ENCODE measurements at places on chromosomes 16 and 17. TPM values are rescaled to one million over a fixed set of nuclear protein-coding genes. Genes with fewer than 3 reads are reported as not detected.

SNAI3 gene
- 0.21 TPM for total RNA-seq

DNAI2 gene
- not detected for total RNA-seq

ODAD4 gene
- not detected for total RNA-seq

TXNL4B gene
- total RNA-seq = 7.5 TPM

KRT32 gene
- not detected for total RNA-seq

LRRC75A gene
- total RNA-seq = 0.62 TPM

FBXO39 gene
- total RNA-seq = 0.35 TPM

LCAT gene
- total RNA-seq = 150 TPM

TBX21 gene
- total RNA-seq = 0.19 TPM

- DNase-seq = no peak
Measured at GRCh38 chr16:17258848-17259713, 211.7 kb downstream of the XYLT1 start.

DNA sequence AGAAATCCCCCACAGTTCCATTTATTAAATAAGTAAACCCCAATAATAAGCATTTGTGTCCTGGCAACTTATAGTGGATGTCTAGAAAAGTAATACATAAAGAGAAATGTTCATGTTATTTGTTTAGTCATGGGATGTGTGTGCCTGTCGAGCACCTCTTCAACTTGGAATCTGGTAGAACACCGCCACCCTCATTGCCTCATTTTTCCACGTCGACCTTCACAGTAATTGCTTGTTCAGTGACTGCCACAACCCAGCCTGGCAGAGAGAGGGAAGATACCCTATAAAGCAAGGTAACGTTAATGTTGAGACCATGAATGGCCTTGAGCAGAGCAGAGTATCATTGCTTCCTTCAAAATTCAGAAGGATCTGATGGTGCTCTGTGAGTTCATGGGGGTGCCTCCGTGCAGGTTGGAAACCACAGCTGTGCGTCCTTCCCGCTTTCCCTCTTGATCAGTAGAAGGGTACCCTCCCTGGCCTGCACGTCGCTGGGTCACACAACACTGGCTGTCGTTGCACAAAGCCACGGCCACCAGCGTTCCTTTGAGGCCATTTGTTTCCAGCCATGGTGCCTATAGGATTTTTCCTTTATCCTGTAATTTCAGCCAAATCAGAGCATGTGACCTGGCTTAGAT lies 3.7 kb upstream of the DNASE1 start:
- no peak for DNase-seq

DNA sequence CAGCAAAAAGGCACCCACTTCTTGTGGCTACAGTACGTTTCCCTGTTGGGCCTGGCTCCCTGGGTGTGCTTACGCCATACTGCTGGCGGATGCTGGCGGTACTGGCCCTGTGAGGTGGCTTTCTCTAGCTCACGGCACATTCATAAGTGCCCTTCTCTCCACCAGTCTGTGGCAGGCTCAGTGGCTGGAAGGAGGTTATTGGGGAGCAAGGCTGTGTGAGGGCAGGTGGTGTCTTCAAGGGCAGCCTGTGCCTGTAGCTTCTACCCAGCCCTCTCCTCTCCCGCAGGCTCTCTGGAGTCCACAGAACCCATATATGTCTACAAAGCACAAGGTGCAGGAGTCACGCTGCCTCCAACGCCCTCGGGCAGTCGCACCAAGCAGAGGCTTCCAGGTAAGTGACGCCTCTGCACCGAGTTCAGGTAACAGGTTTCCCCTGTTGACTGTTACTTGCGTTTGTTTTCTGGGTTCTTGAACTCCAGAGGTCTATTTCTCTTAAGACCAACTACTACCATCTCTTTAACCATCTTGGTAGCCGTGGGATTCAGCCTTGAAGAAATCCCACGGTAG lies 20.6 kb downstream of the NTAN1 start:
- no peak for DNase-seq

GRCh38 chr16:56257239-56257638 lies 66.0 kb downstream of the GNAO1 start:
- DNase-seq = no peak

GRCh38 chr17:16928406-16929034 lies 43.4 kb downstream of the TNFRSF13B start:
- DNase-seq = no peak

GRCh38 chr17:863880-864279 lies 81.7 kb downstream of the MRM3 start:
- no peak for DNase-seq

Data from right lobe of liver (tissue), 6 donors.